ENCODE measurements at places on chromosomes 2 and 18.
A peak's percentile ranks its signal among the peaks of the same experiment; 100 is the strongest.

GRCh38 chr2:127362971-127363370 lies 24.8 kb downstream of the MAP3K2 start:
- no peak for DNase-seq

- DNase-seq = no peak
Measured at GRCh38 chr2:134244587-134244986, 9.3 kb upstream of the MGAT5 start.

DNA sequence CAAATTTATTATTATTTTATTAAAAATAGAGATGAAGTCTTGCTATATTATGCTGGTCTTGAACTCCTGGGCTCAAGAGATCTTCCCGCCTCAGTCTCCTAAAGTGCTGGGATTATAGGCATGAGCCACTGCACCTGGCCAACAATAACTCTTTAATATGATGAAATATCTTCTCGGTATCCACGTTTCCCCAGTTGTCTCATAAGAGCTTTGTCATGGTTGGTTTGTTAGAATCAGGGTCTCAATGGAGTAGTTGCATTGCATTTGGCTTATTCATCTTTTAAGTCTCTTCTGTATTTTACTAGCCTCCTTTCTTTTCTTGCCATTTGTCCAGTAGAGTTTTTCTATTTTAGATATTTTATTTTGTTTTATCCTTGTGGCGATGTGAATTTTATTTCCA lies 32.7 kb upstream of the DLX2 start:
- DNase-seq = no peak

GRCh38 chr2:230939066-230939591 lies 14.1 kb upstream of the GPR55 start:
- DNase-seq = no peak

- DNase-seq = no peak
Measured at GRCh38 chr2:86199834-86200177, 549 bp downstream of the MRPL35 start.

DNA sequence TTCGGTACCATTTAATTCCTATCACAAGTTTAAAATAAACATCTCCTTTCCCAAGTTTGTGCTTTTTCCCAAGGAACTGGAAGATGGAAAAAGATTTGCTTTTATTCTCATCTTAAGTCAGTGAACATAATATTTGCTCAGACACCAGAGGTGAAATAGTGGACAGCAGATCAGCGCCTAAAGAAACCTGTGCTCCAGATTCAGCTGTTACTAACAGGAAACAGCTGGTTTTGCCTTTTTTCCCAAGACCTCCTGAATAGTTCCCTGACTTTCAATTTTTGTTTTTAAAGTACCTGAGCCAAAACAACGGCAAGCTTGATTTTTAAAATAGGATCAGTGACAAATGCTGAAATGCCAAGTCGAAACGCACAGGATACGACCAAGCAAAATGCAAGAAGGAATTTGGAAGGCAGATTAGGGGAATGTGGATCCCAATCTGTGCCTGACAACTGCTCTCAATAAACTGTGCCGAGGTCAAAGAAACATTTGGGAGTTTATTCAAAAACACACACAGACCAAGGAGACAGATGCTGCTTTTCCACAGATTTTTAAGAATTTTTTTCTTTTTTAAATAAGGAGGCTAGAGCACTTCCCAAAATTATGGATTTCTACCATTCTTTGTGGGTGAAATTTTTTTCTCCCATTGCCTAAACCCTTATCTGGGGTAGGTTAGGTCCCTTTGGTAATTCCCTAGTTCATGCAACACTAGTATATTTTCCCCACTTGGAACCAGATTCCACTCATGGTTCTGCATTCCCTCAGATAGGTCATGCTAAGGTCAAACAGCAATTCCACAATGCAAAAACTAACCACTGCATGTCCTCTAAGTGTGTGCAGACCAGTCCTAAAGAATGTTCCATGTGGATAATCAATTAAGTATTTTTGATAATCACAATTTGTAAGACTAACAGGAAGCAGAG lies 121.5 kb upstream of the PDE1A start:
- no peak for DNase-seq

DNA sequence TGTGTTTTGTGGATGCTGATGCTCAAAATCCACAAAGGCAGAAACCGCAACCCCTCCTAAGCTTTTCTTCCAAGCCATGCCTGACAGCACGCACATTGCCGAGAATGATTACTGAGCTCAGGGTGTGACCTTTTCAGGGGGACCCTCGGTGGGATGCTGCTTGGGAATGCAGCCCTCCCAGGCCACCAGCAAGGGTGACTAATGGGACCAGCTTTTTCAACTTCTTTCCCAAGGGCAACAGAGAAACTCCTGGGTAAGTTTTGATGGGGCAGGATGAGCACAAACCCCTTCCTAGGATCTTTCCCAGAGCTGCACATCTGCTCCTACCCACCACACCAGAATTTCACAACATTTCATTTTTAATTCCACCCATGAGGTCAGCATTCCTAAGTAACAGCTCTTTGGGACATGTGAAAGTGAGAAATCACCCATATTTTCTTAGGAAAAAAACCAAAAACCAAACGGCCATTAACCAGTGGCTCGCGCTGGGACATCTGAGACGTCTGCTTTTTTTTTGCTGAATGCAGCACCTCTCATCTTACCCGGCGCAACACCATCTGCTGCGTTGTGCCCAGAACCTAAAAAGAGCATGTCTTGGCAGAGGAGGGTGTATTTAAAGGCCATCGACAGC lies 119.0 kb downstream of the ARL4C start:
- no peak for DNase-seq

DNA sequence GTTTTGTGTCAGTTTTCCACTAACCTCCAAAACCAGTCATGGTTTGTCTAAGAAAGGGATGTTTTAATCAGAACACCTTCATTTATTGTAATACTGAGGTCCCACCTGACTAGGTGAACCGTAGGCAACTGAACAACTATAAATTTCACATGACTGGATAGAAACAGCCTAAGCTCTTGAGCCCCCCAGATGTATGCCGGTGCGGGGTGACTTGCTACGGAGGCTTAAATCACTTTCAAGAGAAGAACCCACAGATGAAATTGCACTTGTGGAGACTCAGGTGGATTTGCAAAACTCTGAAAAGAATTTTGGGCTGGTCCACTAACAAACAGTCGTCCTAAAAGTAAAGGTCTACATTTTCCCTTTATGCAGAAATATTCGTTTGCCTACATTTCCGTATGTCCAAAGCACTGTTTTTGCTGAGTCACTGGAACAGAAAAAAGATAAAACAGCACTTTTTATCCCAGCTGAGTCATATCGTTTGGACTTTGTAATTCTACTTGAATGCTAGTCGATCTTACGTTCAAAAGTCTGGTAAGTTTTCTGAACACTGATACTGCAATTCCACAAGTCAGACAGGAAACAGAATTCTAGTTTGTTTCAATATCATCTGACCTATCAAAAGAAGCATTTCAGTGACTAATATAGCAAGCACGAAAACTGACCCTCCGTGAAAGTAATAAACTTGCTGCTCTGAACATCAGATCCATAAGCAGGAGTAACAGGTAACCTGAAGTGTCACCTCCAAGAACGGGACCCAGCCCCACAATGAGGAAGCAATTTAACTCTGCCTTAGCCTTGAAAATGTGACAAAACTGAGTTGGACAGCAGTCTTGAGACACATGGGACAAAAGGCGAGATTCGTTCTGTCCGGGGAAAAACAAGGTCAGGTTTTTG lies 18.1 kb downstream of the ZNF516 start:
- no peak for DNase-seq

DNA sequence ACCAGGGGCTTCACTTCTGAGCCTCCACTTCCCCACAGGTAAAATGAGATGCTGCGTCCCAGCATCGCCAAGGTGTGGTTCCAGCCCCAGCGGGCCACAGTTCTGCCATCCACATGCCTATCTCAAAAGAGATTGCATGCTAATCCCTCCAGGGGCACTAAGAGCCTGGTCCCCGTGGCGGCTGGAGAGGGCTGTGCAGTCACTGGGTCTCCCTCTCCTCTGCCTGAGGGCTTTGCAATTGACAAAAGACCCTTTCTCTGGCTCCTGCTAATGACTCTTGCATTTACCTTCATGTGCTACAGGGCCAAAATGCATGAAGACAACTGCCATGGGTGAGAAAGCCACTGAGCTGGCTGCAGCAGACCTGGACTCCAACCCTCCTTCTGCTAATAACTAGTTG lies 18.5 kb downstream of the ZBTB7C start:
- no peak for DNase-seq

DNA sequence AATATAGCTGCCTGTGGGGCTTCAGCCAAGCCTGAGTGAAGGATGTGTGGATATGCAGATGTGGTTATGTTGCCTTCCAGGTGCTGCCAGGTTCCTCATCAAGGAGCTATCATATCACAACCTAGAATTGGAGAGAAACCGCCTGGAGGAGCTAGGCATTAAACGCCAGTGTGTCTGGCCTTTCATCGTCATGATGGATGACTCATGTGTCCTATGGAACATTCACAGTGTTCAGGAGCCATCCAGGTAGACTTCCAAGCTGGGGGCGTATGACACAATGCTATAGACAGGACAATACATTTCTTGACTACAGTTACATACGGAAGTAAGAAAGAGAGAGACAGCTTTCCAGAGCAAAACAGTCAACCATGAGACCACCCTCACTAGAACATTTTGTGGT lies 86.8 kb downstream of the ESCO1 start:
- DNase-seq = no peak

DNA sequence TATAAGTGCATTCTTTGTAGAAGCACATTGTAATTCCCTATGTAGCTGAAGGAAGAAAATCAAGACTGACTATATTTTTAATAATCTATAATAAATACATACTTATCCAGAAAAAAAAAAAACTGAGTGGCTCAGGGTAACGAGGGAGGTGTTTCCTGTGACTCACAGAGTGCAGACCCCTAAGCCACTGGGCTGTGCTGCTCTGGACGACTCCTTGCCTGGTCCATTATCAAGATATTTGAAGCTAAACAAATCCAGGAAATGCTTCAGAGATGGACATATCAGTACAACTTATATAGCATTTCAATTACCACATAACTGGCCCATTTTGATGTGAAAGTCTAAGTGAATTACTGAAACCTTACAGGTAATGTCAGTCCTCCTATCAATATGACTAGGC lies 80.6 kb downstream of the PIGN start:
- no peak for DNase-seq

- DNase-seq = no peak
Measured at GRCh38 chr2:120540719-120541552, 194.7 kb upstream of the GLI2 start.

DNA sequence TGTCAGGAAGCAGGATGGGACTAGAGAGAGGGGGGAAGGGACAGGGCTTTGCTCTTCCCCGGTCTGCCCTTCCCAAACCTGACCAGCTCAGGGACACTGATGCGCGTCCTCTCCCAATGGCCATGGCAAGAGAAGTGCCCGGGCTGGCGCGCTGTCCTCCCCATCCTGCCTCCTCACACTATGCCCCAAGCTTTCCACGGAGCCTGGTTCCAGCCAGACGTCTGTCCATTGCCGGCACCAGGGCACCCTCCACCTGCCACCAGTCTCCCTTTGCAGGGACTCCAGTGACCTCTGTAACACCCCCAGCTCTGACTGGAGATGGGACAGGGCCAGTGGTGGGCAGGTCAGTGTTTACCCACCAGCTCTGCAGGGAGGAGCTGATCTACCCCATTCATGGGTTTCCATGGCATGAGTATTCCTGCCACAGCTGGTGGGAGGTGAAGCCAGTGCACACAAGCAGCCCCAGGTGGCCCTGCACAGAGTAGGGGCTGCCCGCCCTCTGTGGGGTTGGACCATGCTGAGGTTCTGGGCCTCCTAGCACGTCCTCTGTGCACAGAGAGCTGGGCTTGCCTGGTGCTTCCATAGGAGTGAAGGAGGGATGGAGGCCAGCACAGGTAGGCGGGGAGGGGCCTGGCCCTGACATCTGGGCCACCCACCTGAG lies 109.5 kb downstream of the PXDN start:
- no peak for DNase-seq

DNA sequence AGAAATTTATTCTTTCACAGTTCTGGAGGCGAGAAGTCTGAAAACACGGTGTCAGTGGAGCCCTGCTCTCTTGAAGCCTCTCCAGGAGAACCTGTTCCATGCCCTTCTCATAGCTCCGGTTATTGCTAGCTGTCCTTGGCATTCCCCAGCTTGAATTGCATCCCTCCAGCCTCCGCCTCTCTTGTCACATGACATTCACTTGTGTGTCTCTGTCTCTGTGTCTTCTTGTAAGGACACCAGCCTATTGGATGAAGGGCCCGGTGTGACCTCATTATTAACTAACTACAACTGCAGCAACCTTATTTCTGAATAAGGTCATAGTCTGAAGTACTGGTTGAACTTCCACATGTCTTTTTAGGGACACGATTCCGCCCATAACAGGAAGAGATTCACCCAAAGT lies 4.5 kb upstream of the PRSS56 start:
- no peak for DNase-seq

GRCh38 chr2:69224512-69224837 lies 162.6 kb downstream of the GFPT1 start:
- DNase-seq = no peak

DNA sequence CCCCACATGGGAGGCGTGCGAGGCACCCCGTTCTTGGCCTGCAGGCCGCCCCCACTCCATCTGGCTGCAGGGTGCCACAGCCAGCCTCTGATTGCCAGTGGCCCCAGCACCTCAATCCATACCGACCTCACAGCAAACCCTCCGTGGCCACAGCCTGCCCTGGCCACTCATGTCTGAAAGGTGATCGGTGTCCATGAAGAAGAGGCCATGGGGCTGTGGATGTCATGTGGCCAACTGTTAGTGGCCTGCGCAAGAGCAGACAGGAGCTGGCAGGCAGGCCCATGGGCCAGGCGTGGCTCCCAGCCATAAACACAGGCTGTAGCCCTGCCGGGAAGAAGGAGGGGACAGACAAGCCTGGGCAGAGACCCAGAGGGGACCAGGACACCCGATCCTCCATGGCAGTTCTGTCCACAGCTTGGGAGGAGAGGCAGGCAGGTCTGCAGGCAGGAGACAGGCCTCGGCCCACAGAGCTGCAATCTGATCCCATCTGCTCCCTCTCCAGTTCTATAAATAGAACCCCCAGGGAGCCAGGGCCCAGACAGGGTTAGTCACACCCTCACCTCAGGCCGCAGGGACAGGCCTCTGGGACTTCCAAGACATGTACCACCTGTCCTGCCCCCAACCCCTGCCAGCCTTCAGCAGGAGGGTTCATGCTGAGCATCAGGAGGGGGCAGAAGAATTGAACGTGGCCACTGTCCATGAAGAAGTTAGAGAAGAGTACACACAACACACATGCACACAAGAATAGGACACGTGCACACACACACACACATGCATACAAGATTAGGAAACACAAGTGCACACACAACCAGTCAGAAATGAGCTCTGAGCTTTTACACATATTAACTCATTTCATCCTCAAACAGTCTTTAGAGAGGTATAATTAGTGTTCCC lies 16.9 kb downstream of the STEAP3 start:
- peak; percentile 88 for DNase-seq

DNA sequence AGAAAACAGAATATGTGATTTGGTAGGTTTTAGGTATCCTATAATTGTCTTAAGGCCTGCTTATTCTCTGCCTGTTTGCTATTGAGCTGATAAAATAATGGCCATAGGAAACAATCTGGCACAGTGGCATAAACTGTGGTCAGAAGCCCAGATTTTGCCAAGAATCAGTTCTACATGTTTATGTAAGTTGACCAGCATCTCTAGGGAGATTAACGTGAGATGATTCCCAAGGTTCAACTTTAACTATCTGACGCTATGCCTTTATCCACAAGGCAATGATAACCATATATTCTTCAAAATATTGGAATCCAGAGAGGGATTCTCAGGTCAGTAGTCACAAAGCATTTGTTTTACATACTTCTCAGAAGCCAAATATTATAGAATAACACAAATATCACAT lies 25.6 kb downstream of the AP1S3 start:
- DNase-seq = no peak
